ENCODE measurements at places on chromosomes 5 and 9.

DNA sequence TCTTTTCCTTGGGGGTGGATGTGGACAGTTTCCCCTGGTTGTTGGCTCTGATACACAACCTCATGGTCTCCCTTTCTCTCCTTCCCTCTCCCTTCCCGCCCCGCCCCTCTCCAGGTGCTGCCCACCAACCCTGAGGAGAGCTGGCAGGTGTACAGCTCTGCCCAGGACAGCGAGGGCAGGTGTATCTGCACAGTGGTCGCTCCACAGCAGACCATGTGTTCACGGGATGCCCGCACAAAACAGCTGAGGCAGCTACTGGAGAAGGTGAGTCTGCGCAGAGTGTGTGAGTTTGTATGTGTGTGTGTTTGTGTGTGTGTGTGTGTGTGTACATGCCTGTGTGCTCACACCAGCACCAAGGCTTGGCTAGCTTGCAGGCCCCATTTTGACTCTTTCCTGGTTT lies 2.6 kb downstream of the OLFM1 start:
- DNase-seq = no peak

- no peak for DNase-seq
Observed at GRCh38 chr9:98688710-98689495, 19.8 kb downstream of the GABBR2 start.

GRCh38 chr9:121915304-121915625 lies 177.8 kb downstream of the TTLL11 start:
- no peak for DNase-seq

DNA sequence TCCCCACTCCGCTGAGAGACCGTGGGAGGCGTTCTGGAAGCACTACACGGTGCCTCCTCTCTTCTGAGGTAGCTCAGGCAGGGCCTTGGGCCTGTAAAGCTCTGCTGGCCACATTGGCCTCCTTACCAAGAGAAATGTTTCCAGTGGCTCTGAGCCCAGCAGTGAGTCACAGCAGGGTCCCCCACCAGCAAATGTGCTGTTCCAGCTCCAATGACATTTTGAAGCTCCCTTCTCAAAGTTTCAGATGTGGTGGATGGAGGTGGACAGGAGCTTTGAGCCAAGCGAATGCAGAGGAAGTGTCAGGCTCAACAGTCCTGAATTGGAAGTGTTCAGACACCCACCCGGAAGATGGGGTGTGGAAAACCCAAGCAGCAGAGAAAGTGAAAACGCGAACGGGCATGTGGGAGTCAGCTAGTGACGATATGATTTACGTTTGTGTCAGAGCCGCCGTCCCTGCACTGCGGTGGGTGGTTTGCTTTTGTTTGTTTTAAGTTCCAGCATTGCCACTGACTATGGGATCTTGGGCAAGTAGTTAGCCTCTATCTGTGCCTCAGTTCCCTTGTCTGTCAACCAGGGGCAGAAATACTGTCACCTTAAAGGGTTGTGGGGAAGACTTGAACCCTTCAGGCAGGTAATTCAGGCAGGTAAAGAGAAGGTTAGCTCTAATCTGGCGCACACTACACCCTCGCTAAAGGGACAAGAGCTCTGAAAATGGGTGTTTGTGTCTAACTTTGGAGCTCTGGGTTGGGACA lies 38.2 kb downstream of the C5orf15 start:
- peak; percentile 66 for DNase-seq

DNA sequence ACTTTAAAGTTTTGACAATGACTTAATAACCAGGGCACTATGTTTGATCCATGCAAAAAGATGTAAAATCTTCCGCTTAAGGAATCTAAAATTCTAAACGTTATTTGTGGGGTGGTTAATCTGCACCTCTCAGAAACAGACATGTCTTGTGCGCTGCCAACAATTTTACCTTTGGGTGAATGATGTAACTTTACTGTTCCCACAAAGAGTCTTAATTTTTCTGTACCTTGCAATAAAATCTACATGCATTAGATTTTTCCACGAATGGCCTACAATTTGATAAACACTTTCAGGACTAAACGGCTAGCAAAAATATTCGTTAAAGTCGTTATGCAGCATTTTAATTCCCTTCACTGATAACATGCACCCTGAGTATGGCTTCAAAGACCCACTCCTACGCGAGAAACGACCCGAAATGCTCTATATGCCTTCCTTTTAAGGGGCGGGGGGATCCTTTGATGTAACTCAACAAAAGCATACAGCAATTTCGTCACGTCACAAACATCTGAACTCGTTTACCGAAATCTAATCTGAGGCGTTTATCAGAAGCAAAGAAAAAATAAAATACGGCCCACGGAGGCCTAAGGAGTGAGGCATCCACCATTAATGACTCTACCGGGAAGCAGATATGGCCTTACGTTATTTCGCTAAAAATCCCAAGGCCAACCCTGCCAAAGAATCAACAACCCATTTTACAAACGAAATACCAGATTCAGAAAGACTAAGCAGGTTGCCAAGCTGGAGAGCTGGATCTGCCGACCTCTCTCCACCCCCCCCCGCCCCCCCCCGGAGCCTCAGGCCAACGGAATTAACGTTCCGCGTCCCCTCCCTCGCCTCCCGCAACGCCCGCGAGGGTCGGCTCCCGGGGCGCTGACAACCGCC lies 621 bp downstream of the AK6 start:
- DNase-seq = peak; percentile 20

DNA sequence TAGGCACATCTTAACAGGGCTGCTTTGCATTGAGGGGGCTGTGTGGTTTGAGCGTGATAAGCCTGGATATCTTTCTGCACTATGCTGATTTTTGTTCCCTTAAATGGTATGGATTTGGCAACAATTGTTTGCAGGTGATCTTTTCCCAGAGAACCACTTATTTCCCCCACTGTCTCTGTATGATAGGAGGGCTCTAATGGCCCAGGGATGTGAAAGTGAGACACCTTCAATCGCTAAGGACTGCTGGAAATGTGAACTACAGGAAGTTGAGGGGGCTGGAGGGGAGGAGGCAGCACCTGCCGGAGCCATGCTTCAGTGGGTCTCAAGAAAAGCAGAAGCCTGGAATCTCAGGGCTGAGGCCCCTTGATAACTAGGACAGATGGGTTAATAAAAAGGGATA lies 29.4 kb downstream of the SYK start:
- DNase-seq = no peak

DNA sequence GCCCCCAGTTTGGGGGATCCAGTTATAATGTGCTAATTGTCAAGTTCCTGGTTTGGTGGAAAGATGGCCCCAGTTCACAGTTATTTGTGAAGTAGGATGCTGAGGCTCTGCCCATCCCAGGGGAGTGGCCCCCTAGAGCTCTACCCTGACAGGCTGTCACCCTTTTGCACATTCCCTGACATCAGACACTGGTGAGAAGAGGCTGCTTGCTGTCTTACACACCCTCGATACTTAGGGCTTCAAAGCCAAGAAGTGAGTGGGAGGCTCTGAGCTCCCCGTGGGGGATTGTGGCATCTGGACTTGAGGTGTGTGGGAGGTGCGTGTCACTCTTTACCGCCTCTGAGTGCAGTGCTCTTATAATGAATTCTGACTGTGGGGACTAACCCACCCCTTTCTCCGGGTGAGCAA lies 168.5 kb downstream of the DOCK2 start:
- peak; percentile 4 for DNase-seq

DNA sequence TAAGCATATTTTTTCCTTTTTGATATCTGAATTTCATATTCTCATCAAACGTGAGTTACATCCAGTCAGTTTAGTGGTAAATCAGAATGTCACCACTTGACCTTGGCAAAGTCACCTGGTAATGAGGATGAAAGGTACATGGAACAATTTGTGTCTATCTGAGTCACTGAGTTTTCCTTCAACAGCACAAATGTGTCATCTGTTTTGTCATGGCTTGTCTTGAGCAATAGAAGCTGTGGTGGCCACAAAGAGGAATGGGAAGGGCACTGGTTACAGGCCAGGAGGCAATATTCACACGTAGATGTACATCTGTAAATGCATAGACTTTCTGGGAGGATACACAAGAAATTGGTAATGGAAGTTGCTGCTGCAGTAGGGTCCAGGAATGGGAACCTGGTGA lies 8.4 kb upstream of the ZNF474 start:
- no peak for DNase-seq

GRCh38 chr5:8184455-8185063 lies 315.6 kb downstream of the MTRR start:
- DNase-seq = no peak
